Esophagus mucosa (tissue), 1 donor: ENCODE measurements at places on chromosomes 16 and 17. TPM values are rescaled to one million over a fixed set of nuclear protein-coding genes. Genes with fewer than 3 reads are reported as not detected.

KIAA0753 gene
- 8.6 TPM for total RNA-seq

UBE2G1 gene
- total RNA-seq = 93.4 TPM

TP53TG3C gene
- total RNA-seq = not detected

POLG2 gene
- total RNA-seq = 4.7 TPM
